ENCODE measurements at places on chromosomes 1 and 21.

DNA sequence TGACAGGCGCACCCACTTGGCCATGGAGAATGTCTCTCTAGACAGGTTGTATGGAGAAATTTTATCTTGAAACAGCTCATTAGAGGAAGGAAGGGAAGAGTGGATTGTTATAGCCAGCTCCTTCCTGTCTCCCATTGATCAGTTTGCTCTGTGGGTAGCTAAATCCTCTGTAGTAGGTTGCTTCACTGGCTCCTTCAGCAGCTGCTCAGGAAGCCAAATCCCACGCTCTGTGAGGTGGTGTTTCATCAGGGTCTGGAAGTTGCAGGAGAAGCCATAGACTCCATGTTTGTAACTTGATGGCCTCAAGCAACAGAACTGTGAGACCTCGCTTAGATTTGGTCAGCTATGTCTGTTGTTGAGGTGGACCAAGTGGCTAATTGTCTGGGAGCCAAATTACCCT, 6.8 kb upstream of the NFYC start:
- H3K4me3 ChIP-seq, result no peak overlapping the region
- peaks cover 8% of the 10 kb centered on the region for H3K36me3 ChIP-seq
- H3K4me1 ChIP-seq, result peaks cover 27% of the 10 kb centered on the region
- no peak for DNase-seq
- no peaks in the 10 kb centered on the region for H3K27me3 ChIP-seq

DNA sequence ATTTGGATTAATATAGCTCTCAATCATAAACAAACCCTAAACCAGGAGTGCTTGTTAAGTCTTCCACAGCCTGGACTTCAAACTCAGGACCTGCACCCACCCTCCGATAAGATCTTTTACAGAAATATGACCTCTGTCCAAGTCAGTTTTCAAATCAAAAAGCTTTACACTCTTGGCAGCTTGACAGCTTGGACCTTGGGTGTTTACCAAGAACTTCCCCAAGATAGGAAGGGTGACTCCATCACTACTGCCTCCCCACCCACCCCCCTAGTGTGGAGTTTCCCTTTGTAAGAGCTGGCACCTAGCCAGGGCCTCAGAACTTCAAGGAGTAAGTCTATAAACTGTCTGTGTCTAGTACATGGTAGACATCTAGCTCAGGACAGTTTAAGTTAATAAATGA, 9.6 kb downstream of the BCAR3 start:
- H3K4me1 ChIP-seq, result peaks cover 14% of the 10 kb centered on the region
- no peak overlapping the region for H3K4me3 ChIP-seq
- no peaks in the 10 kb centered on the region for H3K27me3 ChIP-seq
- peak overlapping the region; percentile 28 for H3K27ac ChIP-seq
- H3K36me3 ChIP-seq, result no peaks in the 10 kb centered on the region
- DNase-seq, result no peak

DNA sequence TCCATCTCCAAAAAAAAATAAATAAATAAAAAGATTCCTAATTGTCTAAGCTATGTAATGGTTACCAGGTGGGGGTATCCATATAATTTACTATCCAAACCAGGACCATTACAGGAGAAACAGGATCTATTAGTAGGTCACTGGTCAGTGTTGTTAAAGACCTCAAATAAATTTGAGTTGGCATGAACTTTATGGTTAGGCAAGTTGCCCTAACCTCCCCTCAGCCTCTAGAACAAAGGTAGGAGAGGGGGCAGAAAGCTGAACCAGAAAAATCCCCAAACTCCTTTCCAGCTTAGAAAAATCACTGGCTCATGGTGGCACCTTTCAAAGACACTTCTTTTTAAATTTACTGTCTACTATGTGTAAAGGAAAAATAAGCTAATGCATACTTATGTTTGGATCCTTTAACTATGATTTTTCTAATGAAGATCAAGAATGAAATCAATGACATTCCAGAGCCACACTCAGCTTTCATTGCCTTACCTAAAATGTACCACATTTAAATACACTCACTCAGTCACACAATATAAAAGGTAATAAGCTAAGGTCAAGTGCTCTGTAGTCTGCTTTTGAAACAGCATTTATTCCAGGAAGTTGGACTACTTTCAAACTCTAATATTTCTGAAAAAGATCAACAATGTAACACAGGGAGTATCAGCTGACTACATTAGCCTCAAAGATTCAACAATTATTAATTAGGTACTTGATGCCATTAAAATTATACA, 13.8 kb downstream of the EIF4G3 start:
- no peaks in the 10 kb centered on the region for H3K27me3 ChIP-seq
- no peak overlapping the region for H3K4me3 ChIP-seq
- peaks cover 32% of the 10 kb centered on the region for H3K4me1 ChIP-seq
- H3K36me3 ChIP-seq, result peaks cover 24% of the 10 kb centered on the region
- H3K27ac ChIP-seq, result no peak overlapping the region

DNA sequence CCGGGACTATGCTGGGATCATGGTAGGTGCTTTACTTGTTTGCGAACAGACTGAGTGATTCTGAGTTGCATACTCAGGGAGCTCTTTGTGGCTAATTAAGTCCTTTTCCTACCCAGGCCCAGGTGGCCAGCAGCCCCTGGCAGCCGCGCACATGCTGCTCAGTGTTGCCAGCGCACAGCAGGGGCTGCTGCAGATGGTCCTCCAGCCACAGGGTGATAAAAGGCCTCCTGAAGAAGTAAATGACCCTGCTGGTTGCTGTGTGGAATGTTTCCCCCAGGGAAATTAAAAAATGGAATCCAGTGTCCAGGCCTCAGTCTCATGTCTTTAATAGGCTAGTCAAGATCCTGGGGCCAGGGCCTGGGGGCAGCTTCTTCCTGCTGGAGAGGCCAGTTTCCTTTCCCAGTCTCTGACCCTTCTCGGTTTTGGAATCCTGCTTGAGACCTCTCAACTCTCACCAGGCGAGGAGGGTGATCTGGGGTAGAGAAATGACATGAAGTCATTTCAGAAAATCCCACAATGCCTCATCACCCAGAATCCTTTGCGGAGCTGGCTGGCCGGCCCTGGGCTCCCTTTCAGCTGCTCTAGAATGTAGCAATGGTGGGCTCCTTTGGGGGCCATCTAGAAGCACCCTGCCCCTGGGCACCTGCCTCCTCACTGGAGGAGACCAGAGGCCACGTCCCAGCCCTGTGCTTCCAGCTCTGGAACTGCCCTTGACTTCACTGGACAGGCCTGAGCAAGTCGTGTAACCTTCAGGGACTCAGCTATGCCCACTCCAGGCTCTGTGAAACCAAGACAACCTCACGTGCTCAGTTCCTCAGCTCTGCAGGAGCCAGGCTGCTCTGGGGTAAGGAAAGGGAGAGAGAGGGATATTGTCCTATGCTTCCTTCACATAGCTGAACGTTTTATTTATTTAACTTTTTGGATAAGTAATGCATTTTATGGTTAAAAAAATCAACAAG, 131.4 kb downstream of the MRPS6 start:
- no peak overlapping the region for H3K27ac ChIP-seq
- H3K27me3 ChIP-seq, result peaks cover 30% of the 10 kb centered on the region
- no peaks in the 10 kb centered on the region for H3K36me3 ChIP-seq
- no peak overlapping the region for H3K4me3 ChIP-seq

DNA sequence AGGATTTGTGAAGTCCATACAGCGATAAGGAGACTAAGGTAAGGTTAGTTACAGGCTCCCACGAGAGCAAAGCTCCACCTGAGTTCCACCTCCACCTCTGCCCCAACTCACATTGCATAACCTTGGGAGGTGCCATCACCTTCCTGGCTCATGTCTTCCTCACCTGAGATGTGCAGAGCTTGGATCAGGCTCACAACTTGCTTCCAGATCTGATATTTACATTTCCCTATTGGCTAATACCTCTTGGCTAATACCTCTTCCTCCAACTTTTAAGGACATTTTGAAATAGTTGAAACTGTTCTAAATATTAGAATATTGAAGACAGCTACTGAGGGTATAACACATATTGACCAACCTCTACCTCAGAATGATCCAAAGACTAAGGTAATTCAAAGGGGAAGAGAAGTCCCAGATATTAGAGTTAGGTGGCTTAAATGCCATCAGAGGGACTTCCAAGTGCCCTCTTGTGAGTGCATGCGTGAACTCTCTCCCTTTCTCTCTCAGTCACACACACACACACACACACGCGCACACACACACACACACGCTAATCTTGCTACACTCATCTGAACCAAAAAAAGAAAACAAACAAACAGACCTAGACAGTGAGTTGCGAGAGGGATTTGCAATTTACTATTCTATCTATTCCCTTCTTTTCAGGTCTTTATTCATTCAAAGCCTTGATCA, 134.3 kb downstream of the PLPP3 start:
- no peak overlapping the region for H3K27ac ChIP-seq
- H3K27me3 ChIP-seq, result no peaks in the 10 kb centered on the region
- no peaks in the 10 kb centered on the region for H3K4me1 ChIP-seq
- H3K36me3 ChIP-seq, result no peaks in the 10 kb centered on the region

DNA sequence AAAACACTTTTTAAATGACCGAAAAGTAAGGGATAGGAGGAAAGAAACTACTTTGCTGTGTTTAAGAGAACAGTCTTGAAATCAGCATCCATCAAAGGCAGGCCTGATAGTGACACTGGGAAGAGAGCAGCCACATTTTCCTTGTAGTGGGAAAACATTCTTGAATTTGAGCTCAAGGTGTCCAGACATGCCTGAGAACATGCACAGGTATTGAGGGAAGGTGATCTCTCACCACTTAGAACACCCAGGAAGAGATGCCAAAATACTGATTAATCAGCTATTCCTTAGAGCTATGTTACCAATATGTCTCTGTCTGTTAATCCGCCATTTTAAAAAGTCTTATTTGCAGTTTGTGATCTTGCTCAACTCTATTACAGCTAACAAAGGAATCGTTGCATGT, 25.9 kb downstream of the IL12RB2 start:
- no peak for DNase-seq
- no peak overlapping the region for H3K4me3 ChIP-seq
- no peaks in the 10 kb centered on the region for H3K27me3 ChIP-seq
- no peaks in the 10 kb centered on the region for H3K36me3 ChIP-seq
- H3K4me1 ChIP-seq, result peaks cover 15% of the 10 kb centered on the region

GRCh38 chr1:1477206-1477605, 5.6 kb downstream of the ATAD3B start:
- no peak overlapping the region for H3K4me3 ChIP-seq
- peaks cover 12% of the 10 kb centered on the region for H3K4me1 ChIP-seq
- DNase-seq, result no peak
- H3K27ac ChIP-seq, result no peak overlapping the region
- no peaks in the 10 kb centered on the region for H3K27me3 ChIP-seq
- peaks cover 11% of the 10 kb centered on the region for H3K36me3 ChIP-seq

DNA sequence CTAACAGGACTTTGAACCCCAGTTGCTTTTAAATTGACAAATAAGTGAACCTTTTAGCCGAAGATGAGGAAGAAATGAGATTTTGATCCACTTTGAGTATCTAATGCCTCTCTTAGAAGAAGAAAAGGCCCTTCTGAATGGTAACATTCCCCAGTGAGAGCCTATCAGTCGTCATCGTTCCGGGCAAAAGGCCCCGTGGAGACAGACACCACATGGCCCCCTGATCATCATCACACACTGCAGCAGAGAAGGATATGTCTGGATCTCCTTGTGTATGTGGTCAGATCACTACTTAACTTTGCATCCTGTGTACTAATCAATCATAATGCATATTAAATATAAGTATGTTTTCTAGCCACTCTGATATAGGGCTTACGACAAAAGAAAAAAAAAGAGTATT, 87.3 kb upstream of the SMYD2 start:
- H3K27ac ChIP-seq, result no peak overlapping the region
- no peaks in the 10 kb centered on the region for H3K4me1 ChIP-seq
- H3K36me3 ChIP-seq, result no peaks in the 10 kb centered on the region
- peaks cover 55% of the 10 kb centered on the region for H3K27me3 ChIP-seq
- no peak overlapping the region for H3K4me3 ChIP-seq

GRCh38 chr1:27773826-27774445, 917 bp downstream of the STX12 start:
- peak overlapping the region; percentile 99 for H3K27ac ChIP-seq
- no peaks in the 10 kb centered on the region for H3K27me3 ChIP-seq
- DNase-seq, result no peak
- peaks cover 26% of the 10 kb centered on the region for H3K4me1 ChIP-seq
- peak overlapping the region; percentile 94 for H3K4me3 ChIP-seq

DNA sequence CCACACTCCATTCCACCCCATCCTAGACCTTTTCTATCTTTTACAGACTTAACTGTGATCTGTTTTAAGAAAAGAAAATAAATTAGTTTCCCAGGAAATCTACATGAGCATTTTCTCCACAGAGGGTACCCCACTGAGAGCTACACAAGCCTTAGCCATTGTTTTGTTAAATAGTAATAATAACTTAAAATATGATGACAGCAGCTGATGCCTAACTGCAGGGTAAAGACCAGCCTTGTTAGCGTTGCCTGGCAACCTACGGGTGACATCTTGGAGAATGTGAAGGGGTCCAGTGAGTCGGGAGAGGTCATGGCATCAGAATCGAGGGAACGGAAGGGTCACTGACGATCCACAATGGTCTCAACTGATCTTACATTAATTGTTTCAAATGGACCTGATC, 233.2 kb upstream of the PBX1 start:
- H3K27ac ChIP-seq, result no peak overlapping the region
- no peaks in the 10 kb centered on the region for H3K27me3 ChIP-seq
- H3K36me3 ChIP-seq, result peaks cover 1% of the 10 kb centered on the region
- no peak for DNase-seq

DNA sequence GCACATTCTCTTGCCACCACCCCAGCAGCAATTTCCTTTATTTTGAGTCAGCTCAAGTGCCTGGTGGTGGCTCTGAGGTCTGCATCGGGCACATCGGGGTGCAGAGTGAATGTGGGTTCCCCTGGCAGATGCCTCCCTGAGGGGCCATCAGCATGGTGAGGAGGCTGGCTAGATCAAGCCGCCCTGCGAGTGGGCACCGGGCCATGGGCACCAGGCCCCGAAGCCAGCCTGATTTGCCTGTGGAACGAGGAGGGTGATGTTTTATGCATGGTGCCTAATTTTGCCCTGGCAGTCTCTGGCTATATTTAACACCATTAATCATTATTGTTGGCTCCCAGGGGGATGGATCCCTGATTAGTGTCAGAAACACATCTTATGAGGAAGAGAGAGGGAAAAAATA, 36.3 kb downstream of the ACTL8 start:
- peaks cover 14% of the 10 kb centered on the region for H3K27me3 ChIP-seq
- H3K36me3 ChIP-seq, result no peaks in the 10 kb centered on the region
- no peak overlapping the region for H3K27ac ChIP-seq
- no peak overlapping the region for H3K4me3 ChIP-seq
- no peaks in the 10 kb centered on the region for H3K4me1 ChIP-seq
- no peak for DNase-seq

DNA sequence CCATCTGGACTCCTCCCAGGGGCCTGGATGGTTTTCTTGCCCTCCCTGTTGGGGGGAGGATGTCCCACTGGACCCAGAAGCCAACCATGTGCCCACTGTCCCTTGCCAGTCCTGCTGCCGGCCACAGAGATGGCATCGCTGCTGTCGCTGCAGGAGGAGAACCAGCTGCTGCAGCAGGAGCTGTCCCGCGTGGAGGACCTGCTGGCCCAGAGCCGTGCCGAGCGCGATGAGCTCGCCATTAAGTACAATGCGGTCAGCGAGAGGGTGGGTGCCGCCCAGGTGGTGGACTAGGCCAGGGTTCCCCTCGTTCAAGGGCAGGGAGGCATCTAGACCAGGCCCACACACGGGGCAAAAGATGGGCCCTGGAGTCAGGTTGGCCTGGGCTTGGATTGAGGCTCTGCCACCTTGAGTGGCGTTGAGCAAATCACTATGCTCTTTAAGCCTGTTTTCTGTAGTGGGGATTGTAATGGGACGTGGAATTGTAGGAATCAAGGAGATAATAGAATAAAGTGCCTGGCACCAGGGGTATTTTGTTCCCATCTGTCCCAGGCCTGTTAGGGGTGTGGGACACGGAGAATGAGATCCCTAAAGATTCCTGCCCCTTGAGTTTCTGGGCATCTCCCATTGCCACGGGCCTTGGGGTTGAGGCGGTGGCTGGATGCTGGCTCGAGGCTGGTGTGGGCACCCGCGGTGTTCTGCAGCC, 2.6 kb downstream of the CROCC start:
- H3K4me1 ChIP-seq, result peaks cover 26% of the 10 kb centered on the region
- H3K27ac ChIP-seq, result peak overlapping the region; percentile 22
- H3K4me3 ChIP-seq, result no peak overlapping the region

Measured in naive B cell (primary cell).